ENCODE measurements at places on chromosomes 1 and 21. TPM values are rescaled to one million over a fixed set of nuclear protein-coding genes. Genes with fewer than 3 reads are reported as not detected.
A peak's percentile ranks its signal among the peaks of the same experiment; 100 is the strongest.

Gene CLDN8
- 0.05 TPM for total RNA-seq

Gene SYT14
- total RNA-seq, result 0.05 TPM

Gene DYRK3
- 7.2 TPM for total RNA-seq

Gene CELA3B
- 0.09 TPM for total RNA-seq

GRCh38 chr1:109214695-109215623 lies 1.2 kb downstream of the SARS1 start:
- H3K4me1 ChIP-seq, result peaks cover 14% of the 10 kb centered on the region
- no peaks in the 10 kb centered on the region for H3K27me3 ChIP-seq
- no peaks in the 10 kb centered on the region for H3K36me3 ChIP-seq
- H3K27ac ChIP-seq, result peak overlapping the region; percentile 61

DNA sequence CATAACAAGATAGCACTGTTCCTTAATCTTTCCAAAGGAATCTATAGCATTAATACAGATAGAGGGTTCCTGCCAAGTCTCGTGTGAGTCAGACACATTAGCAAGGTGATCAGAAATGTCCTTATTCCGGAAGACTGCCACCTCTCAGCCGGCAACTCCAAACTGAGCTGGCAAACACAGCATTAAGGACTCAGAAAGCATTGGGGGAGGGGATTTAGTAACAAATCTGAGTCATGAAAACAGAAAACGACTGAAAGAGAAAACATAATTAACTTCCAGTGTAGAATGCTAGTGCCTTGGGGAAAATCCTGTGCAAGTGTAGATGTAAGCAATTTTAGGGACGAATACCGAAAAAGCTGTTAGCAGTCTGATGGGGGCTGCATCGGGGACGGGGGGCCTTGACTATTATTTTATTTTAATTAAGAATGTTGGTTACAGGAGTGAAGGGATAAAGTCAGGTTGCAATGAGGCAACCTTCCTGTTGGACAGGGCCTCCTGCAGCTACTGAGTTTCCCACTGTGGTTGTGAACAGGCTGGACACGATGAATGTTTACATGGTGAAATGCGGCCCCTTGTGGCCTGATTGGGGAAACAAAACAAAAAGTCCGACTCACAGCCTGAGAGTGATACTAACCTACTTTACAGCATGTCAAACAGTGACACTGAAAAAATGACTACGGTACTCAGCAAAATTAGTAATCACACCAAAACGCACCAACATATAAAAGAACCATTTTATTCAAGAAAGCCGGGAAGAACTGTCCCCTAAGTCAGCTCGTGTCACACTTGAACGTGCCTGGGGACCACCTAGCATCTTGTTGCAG lies 20.7 kb downstream of the MIS18A start:
- DNase-seq, result peak; percentile 61
- H3K4me1 ChIP-seq, result no peaks in the 10 kb centered on the region
- no peak overlapping the region for H3K4me3 ChIP-seq
- no peak overlapping the region for H3K27ac ChIP-seq
- no peaks in the 10 kb centered on the region for H3K36me3 ChIP-seq
